ENCODE measurements at places on chromosomes 16 and 17.

DNA sequence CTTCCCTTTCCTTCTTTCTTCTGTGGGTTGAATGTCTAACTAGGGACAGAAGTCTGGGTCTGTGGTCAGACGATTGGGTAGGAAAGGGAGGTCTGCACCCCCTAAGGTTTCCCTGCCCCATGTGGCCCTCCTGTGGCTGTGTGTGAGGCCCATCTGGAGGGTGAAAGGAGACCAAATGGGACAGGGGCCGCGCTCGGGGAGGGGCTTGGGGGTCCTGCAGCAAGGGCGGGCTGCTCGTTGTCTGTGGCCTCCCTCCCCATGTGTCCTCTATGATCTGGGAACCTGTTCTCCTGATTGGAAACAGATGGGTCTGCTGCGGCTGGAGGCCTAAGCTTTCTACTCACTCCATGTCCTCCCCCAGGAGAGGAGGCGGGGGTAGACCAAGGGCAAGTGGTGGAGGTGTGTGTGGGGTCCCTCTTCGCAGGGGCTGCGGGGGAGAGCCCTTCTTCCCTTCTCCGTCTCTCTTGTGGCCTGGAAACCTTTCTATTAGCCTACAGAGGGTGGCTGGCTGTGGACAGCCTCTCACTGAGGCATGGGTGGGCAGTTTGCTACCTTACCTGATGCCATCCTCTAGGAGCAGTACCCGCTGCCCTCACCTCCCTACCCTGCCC lies 18.6 kb downstream of the IGFBP4 start:
- no peak for DNase-seq

- peak; percentile 3 for DNase-seq
These were observed 51.8 kb downstream of the CA10 start for GRCh38 chr17:52106638-52107261.

DNA sequence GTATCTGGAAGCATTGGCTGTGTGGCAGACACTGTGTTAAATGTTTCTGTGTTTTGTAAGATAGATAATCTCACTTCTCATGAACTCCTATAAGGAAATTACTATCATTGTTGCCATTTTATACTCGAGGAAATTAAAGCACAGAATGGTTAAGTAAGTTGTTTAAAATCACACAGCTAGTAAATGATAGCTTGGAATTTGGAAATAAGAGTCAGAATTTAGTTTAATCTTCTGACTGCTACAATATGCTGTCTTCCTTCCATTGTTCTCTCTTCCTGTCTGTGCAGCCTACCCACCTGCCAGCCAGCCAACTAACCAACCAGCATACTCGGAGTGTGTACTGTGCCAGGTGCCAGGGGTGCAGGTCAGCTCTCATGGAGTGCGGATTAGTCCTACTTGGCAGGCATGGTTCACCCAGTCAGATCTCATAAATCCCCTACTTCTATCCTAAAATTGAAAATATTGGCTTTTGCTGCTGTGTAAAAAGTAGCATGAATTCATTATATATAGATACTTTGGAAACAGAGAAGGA lies 79.9 kb upstream of the LGALS9 start:
- no peak for DNase-seq

DNA sequence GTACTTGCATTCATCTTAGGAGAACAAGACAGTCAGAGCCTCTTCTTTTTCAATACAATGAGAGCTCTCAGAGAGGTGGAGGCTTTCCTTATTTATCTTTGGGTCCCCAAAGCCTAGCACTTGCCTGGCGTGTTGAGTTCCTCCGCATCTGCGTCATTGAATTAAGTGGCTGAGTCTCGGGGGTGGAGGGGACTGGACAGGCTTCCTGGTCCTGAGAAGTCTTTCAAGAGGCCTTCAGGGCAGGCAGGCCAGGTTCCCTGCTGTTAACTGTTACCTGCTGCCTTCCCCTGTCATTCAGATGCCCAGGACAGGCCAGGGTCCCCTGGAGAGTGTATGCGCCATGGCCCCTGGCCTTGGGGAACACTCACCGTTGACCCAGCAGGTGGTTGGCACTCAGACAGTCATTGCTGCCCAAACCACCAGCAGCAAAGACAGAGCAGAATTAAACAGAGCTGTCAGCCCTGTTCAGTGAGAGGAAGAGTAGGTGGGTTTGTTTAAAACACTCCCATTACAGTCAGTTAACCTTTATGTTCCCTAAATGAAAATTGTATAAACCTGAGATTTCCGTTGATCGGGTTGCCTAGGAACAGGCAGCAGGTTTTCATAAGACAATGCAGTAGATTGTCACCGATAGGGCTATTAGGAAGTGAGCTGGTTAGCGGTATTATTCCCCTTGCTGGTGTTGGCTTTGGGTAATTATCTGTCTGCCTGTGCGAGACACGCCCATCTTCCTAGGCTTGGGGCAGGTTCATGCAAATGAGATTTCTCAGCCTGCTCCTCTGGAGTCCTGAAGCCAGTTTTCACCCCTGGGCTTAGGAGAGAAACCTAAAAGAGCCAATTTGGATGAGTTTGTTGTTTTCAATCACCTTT lies 132.7 kb downstream of the CCDC182 start:
- DNase-seq = peak; percentile 54

- DNase-seq = no peak
These were observed 71.8 kb downstream of the IRF8 start for GRCh38 chr16:85970738-85971137.

- no peak for DNase-seq
These were observed 8.1 kb downstream of the AMZ2 start for GRCh38 chr17:68255731-68256538.
